Fibroblast of the aortic adventitia (primary cell): ENCODE measurements at places on chromosomes 6 and 20.

DNA sequence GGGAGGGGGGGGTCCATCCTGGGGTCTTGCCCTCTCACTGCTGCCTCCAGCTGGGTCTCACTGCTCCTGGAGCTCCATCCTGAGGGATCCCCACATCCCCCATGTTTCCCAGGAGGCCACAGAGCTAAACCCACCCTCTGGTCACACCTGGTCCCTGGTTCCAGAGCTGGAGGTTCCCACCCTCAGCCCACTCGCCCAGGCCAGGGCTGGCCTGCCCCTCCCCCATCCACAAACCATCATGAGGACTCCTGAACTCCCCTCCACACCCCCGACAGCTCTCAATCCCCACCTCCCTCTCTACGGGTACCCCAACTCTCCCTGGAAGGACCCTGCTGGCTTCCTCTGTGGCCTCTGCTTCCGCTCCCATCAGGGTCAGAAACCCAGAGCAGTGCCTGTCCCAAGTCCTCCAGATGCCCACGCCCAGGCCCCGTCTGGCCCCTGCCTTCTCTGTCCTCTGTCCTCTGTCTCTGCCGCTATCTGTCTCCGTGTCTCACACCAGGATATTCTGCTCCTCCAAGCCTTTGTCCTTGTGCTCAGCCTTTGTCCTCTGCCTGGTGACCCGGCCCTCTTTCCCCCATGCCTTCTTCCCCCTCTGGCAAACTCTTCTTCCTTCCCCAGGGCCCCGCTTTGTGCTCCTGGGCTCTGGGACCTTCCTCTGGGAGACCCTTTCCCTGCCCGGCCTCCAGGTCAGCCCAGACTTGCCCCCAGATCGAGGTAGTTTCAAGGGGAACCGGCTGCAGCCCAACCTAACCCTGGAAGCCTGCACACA is 74.0 kb downstream of the SRC start:
- DNase-seq: no peak

- no peak for DNase-seq
Observed at GRCh38 chr20:3932277-3932676, 43.1 kb downstream of the PANK2 start.

DNA sequence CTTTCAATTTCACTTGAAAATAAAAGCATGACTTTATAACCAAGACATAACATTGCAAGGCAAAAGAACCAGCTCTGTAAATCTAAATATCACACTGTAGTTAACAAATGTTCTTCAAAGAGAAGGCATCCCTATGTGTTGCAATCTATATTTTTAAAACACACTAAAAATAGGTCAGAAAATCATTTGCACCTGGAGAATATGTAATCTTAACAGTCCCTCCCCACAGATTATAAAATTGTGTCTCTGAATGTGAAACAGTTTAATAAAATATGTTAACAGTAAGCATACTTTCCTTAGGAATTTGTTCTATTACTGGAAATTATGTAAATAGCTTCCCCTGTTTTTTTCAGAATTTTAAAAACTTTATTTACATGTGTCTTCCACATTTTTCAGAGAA is 351.9 kb downstream of the COL12A1 start:
- DNase-seq: no peak

DNA sequence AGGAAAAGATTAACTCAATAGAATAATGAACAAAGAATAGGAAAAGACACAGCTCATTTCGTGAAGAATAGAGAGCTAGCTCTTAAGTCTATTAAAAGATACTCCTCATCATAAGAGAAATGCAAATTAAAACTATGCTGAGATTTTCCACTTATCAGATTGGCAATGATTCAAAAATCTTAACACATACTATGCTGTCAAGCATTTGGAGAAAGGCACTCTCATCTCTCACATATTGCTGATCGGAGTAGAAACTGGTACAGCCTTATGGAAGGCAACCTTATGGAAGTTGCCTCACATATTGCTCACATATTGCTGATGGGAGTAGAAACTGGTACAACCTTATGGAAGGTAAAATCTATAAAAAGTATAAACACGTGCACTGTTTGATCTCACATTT is 21.4 kb upstream of the PLAGL1 start:
- DNase-seq: no peak

GRCh38 chr6:130070326-130070725 is 51.9 kb downstream of the L3MBTL3 start:
- peak; percentile 17 for DNase-seq

DNA sequence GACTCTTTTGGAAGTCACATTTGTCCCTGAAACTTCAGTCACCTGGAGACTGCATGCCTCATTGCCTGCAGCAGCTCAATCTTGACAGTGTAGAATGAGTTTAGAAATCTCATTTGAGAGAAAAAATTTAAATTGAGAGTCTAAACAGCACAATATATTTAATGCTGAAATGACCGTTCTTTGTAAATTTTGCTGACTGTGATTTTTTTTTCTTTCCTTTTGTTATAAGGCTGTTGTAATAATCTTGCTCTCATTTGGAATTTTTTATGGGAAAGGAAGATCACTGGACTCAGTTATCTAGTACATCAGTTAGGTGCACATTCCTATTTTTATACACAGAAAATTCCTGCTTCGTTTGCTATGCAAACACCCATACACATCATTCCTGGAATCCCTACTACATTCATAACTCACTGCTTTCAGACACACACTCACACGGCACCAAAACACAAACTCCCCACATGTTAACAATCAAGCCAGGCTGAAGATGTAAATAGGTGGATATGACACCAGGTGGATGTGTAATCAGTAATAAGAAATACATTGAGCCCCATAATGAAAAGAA is 43.8 kb downstream of the PTCHD4 start:
- DNase-seq: no peak

GRCh38 chr6:108846628-108847027 is 1.6 kb upstream of the ARMC2 start:
- no peak for DNase-seq

- peak; percentile 59 for DNase-seq
Observed at GRCh38 chr20:44532981-44533331, 11.1 kb upstream of the SERINC3 start.

DNA sequence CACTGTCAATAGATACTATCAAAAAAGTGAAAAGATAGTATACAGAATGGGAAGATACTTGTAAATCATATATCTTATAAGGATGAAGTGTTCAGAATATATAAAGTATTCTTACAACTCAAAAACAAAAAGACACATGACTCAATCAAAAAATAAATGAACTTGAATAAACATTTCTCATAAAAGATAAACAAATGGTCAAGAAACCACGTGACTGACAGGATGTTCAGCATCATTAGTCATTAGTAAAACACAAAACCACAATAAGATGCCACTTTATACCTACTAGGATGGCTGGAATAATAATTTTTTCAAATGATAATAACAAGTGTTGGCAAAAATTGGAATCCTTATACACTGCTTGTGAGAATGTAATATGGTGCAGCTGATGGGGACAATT is 729.1 kb upstream of the HS3ST5 start:
- DNase-seq: no peak

- peak; percentile 16 for DNase-seq
Observed at GRCh38 chr6:7204726-7205125, 97.0 kb downstream of the RREB1 start.

GRCh38 chr6:684831-685636 is 7.9 kb downstream of the EXOC2 start:
- DNase-seq: peak; percentile 49

GRCh38 chr6:36229223-36229622 is 32.7 kb downstream of the BRPF3 start:
- peak; percentile 15 for DNase-seq

- peak; percentile 80 for DNase-seq
Observed at GRCh38 chr20:44279228-44279627, 31.8 kb downstream of the FITM2 start.

GRCh38 chr20:47941869-47942268 is 156.6 kb upstream of the SULF2 start:
- DNase-seq: no peak

DNA sequence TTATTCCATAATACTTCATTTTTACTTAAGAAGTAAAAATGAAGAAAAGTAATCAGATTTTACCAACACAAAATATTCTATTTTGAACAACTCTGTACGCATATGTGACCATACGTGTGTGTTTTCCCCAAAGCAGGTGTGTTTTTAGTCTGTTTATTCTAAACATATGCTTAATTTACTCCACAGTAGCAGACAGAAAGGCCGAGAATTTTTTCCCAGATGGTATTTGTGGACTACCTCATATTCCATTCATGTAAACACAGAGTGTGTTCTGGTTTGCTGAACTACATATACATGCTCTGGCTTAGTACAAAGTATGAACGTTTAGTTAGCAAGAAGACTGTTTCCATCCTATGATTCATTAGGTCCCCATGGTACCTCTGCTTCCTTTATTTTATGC is 233.3 kb upstream of the RUNX2 start:
- no peak for DNase-seq

GRCh38 chr20:62766716-62767115 is 29.6 kb upstream of the MRGBP start:
- DNase-seq: no peak

DNA sequence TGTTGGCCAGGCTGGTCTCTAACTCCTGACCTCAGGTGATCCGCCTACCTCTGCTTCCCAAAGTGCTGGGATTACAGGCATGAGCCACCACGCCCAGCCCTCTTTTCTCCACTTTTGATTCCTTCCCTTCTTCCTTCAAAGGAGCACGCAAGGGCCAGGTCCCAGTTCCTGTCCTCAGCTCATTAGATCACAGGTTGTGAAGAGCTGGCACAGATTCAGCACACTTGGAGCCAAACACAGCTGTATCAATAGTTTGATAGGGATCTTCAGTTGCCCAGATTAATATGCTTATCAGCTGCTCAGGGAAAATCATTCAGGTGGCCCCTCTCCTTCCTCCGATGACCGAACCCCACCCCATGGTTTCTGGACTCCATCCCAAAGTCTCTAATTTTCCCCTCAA is 14.4 kb upstream of the SLC22A23 start:
- DNase-seq: no peak

- DNase-seq: peak; percentile 34
Observed at GRCh38 chr20:41029150-41029901, 704 bp downstream of the TOP1 start.

GRCh38 chr6:121158438-121158837 is 175.8 kb downstream of the TBC1D32 start:
- peak; percentile 10 for DNase-seq

- no peak for DNase-seq
Observed at GRCh38 chr6:91266156-91266555, 679.3 kb upstream of the MAP3K7 start.

DNA sequence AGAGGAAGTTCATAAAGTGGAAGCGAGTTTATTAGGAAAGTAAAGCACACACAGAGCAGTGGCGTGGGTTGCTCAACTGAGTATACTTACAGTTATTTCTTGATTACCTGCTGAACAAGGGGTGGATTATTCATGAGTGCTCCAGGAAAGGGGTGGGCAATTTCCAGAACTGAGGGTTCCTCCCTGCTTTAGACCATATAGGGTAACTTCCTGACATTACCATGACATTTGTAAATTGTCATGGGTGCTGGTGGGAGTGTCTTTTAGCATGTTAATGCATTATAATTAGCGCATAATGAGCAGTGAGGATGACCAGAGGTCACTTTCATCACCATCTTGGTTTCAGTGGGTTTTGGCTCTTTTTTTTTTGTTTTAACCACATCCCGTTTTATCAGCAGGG is 29.8 kb downstream of the PDYN start:
- DNase-seq: no peak

GRCh38 chr20:53609491-53610445 is 16.1 kb upstream of the ZNF217 start:
- DNase-seq: no peak

DNA sequence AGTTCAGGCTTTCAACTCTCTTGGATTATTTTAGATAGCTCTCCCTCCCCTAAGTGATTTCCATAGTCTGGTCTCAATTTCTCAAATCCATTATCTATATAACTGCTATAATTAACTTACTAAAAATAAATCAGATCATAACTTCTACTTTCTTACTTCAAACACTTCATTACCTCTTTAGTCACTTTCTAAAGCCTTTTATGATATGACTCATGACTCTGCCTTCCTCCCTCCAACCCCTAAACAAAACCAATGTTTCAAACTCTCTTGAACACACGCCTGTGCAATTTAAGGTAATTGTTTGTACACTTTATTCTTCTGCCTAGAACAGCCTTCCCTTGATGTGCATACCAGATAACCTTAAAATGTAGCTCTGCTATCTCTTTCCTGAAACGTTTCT is 100.5 kb downstream of the LMBRD1 start:
- DNase-seq: no peak

GRCh38 chr6:136014454-136015437 is 163.2 kb downstream of the PDE7B start:
- DNase-seq: peak; percentile 100

DNA sequence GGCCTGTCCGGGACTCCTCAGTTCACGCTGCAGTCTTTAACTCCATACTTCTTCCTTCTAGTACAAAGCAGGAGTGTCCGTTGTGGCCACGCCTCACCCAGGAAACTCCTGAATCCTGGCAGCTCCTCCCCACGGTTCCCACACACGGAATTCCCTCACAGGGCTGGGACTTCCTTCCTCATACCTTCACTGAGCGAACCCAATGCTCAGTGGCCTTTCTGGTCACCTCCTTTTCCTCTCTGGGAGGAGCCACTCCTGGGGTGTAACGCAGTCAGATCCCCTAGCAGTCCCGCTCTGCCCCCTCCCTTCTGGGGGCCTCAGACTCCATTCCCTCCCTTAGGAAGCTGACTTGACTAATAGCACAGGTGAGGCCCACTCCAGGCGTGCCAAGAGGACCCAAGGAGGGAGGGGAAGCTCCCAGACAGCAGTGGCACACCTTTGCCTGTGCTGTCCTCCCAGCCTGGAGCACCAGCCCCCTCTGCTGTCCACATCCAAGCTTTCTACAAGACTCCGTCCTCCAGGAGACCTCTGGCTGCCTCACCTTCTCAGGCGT is at the start of gene SLC52A3:
SLC52A3 (minus strand) TSS at position 75 of the 553 bp plus-strand sequence. CDS start 2,726 bp downstream, outside the sequence.
- no peak for DNase-seq

DNA sequence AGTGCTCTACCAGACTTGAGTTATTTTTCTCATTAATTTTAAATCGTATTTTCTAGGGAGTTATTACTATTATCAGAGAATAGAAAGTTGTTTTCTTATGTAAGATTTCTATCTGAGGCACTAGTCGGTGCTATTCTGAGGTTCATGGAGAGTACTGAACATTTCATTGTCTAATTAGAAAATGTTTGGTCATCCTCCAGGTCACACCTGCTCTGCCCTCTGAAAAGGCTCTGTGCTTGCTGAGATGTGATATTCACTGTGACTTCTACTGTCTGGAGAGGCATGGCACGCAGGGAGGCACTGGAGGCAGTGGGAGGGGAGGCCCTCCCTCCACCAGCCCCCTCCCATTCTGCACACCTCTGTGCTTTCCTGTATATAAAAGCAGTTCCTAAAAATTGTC is 3.0 kb downstream of the SYNDIG1 start:
- no peak for DNase-seq
